ENCODE measurements at places on chromosomes 4 and X.

DNA sequence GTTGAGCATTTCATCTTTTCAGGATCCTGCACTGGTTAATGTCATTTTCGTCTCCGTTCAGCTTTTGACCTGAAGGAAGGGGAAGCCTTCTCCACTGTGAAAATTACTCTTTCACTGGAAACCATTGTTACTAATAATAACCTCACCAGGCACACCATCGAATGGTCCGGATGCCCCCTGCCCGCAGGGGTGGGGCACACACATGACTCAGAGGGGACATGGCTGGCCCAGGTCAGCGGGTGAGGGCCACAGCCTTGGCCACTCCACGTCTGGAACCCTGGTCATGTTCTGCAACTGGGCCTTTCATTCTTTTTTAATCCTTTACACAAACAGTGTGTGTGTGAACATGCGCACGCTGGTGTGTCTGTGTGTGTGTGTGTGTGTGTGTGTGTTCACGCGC lies 191.8 kb downstream of the BCOR start:
- no peak for DNase-seq

GRCh38 chrX:110210417-110211139 lies 107.3 kb downstream of the AMMECR1 start:
- DNase-seq = no peak

DNA sequence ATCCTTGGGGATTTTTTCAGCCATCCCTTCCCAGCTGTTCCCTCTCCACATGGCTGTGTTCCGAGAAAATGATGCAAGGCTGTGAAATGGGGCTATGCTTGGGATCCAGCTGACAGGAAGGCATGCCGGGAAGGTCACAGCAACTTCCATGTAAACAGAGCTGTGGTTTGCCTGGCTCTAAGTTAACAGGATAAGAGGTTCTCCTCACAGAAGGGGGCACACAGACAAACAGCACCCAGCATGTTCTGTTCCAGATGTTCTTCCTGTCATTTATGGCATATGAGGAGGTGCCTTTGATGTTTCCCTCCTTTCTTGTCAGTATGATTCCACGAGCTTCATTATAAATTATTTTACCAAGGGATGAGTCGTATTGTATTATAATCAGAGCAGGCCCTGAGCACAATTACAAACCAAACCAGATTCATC lies 220.7 kb downstream of the ANTXR2 start:
- no peak for DNase-seq

GRCh38 chr4:83436680-83437079 lies 18.9 kb downstream of the HELQ start:
- DNase-seq = no peak

GRCh38 chrX:114619874-114620273 lies 36.0 kb downstream of the HTR2C start:
- DNase-seq = no peak

DNA sequence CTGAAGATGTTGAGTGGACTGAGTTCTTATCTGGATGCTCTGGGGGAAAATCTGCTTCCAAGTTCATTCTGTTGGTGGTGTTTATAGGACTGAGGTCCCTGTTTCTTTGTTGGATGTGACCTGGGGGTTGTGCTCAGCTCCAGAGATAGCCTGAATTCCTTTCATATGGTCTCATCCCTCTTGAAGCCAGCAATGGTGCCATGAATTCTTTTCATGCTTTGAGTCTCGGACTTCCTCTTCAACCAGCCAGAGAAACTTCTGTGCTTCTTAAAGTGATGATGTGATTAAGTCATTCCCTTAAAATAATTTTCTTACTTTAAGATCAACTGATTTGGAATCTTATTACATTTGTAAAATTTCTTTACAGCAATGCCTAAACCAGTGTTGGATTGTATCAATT lies 233.8 kb upstream of the UGT8 start:
- DNase-seq = no peak

DNA sequence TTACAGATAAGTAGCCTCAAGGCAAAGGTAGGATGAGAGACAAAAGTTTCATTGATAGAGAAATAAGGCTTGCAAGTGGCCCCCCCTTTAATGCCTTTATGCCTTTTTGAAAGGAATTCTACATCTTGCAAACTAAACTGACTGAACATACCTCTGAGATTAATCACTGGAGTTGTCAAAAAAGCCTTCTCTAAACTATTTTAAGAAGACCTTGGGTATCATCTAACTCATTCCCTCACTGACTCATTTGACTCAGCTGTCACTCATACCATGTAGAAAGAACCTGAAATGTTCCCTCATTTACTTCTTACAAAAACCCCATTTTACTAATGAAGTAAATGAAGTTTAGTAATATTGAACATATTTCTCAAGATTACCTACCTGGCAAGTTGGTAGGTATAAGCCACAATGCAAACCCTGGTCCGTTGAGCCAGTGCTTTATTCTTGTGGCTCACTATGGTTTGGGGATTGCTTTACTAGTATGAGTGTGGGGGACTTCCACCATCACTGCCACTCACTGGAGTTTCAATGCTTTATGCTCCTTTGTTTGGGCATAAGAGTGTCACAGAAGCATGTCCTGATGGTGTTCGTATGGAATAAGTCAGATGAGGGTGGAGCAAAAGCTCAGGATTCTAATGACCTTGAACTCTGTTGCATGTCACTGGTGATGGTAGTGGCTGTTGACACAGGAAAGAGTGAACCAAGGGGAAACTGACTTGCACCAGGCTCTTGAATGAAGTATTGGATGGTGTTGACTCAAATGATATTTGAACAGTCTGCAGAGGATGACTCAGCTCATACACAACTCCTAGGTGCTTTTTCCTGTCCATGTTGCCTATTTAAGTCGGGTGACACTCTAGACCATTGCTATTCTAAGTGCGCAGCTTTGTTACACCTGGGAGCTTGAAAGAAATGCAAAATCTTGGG lies 305.5 kb upstream of the EMCN start:
- no peak for DNase-seq

DNA sequence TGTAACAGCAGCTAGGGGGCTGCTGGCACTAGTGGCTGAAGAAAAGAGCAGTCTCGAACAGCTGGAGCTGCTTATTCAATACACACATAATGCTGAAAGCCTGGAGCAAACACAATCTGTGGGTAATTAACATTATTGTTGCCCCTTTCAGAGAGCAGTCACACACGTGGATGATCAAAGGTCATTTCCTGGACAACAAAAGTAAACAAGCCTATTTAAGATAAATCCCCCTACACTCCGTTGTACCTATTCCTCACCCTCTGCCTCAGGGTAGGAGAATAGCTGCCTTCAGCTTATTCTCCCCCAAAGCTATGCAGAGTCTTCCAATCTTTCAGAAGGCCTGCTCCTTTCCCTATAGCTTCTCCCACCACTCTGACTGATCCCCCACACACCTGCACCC lies 803.9 kb downstream of the C4orf33 start:
- no peak for DNase-seq

- DNase-seq = no peak
These were observed 107.8 kb upstream of the TMEM47 start for GRCh38 chrX:34764852-34765361.

GRCh38 chrX:39581411-39581810 lies 516.3 kb downstream of the BCOR start:
- no peak for DNase-seq

DNA sequence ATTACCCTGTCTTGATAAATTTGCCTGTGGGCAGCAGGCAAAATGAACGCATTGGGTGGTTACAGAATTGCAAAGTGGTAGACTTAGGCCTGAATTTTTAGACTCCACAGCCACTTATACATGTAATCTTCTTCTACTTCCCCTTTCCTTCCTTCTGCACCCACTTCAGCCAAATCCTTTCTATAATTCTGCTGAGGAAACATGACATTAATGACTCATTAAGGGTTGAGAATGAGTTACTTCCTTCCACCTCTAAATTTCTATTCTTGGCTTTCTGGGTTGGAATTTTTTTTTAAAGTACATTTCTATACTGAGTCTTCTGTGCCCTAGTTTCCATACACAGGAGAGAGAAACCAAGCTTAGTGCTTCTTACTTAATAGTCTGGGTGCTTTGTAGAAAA lies 10.1 kb downstream of the PAPSS1 start:
- no peak for DNase-seq

GRCh38 chr4:183985786-183986185 lies 80.7 kb downstream of the STOX2 start:
- DNase-seq = no peak

GRCh38 chrX:150503898-150504219 lies 64.6 kb upstream of the MTM1 start:
- DNase-seq = no peak

GRCh38 chr4:108361886-108362285 lies 193.2 kb upstream of the LEF1 start:
- DNase-seq = no peak

- no peak for DNase-seq
These were observed 91.4 kb downstream of the BCOR start for GRCh38 chrX:40006106-40007017.
